GM03348 (cell line): ENCODE measurements at places on chromosomes 2 and 18.

- DNase-seq = peak; percentile 8
These were observed 648.0 kb downstream of the SLC4A3 start for GRCh38 chr2:220275454-220275853.

DNA sequence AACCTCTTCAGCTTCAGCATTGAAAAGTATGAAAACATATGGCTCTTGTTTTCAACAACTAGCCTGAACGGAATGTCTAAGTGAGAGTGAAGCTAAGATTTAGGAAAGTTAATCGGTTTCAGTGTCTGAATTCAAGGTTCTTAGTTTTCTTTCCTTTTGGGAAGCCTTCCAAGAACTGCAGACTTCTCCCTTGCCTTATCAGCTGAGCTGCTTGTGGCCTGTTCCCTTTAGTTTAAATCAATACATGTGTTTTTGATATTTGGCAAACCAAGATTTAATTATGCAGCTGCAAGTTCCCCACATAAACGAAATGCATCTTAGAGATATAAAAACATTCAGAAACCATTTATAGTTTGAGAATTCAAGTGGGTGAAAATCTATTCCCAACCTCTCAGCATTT, 274.3 kb upstream of the NRP2 start:
- DNase-seq = peak; percentile 54

GRCh38 chr2:64318476-64318748, 135.6 kb upstream of the LGALSL start:
- DNase-seq = no peak

- DNase-seq = no peak
These were observed 151.1 kb downstream of the GLI2 start for GRCh38 chr2:120886534-120887319.

GRCh38 chr2:173239644-173240043, 115.0 kb upstream of the CDCA7 start:
- DNase-seq = no peak

DNA sequence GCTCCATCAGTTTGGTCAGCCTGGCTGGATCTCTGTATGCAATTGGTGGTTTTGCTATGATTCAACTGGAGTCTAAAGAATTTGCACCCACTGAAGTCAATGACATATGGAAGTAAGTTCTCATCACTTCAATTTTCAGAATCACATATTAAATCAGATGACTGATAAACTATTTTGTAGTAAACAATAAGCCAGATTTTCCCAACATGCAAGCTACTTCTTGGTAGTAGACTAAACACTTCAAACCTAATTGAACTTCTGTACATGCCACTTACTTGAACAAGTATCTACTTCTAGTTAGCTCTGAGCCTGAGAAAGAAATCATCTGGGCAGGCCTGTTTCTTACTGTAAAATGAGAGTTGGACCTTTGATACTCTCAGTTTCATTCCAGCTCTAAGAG, 11.4 kb downstream of the KLHL41 start:
- DNase-seq = no peak

- DNase-seq = peak; percentile 61
These were observed 99.4 kb upstream of the RND3 start for GRCh38 chr2:150586858-150587257.

DNA sequence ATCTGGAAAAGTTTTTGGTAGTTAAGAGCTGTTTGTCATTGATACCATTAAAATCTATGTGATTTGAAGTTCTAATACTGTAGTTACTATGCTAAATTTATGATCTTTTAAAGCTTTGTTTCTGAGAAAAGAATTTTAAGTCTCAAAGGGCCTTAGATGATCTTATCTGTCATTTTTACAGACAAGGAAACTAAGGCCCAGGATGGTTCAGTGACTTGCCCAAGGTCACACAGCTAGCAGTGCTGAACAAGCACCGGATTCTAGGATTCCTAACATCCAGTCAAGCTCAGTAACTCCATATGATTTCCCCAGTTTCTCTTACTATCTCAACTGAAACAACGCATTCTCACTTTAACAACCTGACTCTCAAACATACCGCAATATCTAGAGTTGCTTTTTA, 37.7 kb downstream of the PELI1 start:
- no peak for DNase-seq

- no peak for DNase-seq
These were observed 6.7 kb downstream of the ERMN start for GRCh38 chr2:157318884-157319283.

GRCh38 chr2:96403481-96403880, 67.9 kb downstream of the NCAPH start:
- DNase-seq = no peak

GRCh38 chr2:187994464-187995331, 297.0 kb upstream of the GULP1 start:
- no peak for DNase-seq

GRCh38 chr2:23662941-23663920, 263.7 kb downstream of the ATAD2B start:
- DNase-seq = peak; percentile 64

DNA sequence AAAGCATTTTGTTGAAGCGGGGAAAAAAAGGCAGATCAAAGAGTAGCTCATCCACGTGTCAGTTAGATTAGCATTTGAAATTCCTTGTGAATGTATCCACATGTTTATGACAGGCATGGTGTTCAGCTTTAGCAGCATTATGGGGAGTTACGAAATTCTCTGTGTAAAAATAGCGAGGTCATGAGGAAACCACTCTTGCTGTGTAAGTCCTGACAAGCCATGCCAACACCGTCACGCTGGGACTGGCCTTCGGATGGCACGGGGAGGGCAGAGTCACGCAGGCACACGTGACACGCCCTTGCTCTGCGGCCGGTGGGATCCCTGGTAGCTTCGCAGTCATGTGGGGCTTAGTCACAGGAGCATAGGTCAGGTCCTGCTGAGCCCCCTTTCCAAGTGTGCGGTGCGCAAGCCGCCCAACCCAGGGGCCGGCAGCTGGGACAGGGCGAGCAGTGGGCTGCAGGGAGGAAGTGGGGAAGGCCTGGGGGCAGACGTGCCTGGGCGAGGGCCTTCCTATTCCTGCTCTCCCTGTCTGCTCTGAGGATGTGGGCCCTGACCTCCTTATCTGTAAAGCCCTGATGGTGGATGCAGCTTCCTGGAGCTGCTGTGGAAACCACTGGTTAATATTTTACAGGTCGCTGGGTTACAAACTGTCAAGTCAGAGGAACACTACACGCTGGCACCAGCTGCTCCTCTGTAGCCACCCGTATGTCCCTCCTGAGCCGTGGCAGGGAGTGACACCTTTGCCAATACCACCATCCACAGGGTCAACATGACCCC, 18.0 kb downstream of the MBP start:
- DNase-seq = peak; percentile 85

GRCh38 chr2:184041777-184042176, 556.6 kb upstream of the ZNF804A start:
- DNase-seq = no peak

- DNase-seq = no peak
These were observed 48.9 kb downstream of the FRZB start for GRCh38 chr2:182817558-182817957.

DNA sequence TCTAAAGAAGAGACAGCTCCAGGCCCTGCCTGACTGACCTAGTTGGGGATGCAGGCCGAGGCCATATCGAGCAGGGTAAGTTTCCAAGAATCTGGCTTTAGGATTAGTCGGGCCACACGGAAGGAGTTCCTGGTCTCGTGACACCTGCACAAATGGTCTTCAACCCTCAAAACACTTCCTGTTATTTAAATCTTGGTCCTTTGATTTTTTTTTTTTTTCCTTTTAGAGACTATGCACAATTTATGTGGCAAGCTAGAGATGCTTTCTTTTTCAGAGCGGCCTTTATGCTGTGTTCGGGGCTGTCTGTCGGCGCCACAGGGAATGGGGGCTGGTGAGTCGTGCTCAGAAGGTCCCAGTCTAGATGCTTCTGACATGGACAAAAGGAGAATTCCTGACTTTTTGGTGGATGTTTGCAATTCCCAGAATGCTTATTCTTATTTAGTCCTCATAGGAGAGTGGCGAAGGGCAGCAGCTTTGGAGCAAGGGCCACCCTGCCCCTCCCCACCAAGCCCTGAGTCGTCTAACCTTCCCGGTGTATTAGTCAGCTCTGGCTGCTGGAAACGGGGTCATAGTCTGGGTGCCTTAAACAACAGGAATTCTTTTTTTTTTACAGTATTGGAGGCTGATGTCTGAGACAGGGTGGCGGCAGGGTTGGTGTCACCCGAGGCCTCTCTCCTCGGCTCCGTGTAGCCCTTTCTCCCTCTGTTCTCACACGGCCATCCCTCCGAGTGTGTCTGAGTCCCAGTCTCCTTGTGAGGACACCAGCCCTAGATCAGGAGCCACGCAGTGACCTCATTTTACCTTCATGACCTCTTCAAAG, 27.4 kb downstream of the HPCAL1 start:
- DNase-seq = peak; percentile 67

GRCh38 chr2:74304332-74305148, 38.7 kb downstream of the SLC4A5 start:
- DNase-seq = no peak

GRCh38 chr18:12839057-12839525, 44.9 kb downstream of the PTPN2 start:
- no peak for DNase-seq

DNA sequence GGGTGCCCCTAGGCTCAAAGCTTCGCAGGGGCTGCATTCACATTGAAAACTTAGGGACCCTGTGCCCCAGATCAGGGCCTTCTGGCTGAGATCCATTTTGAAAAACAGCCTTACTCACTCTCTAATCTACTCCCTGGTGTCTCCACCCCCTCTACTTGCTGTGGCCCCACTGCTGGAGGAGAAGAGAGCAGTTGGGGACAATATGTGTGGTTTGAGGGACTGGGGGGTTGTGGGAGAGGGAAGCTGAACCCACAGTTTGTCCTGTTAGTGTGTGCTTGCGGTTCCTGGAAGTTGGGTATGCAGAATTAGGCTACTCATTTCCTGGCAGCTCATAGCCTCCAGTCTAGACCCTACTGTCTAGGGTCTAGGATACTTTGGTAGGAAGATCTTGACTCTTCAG, 211.4 kb downstream of the PRKCE start:
- no peak for DNase-seq

- DNase-seq = no peak
These were observed 64.8 kb downstream of the CDCA7 start for GRCh38 chr2:173419506-173419905.

GRCh38 chr2:8538931-8539621, 142.8 kb upstream of the ID2 start:
- DNase-seq = no peak

- no peak for DNase-seq
These were observed 288.6 kb downstream of the PTPRM start for GRCh38 chr18:7855671-7856070.

GRCh38 chr2:191607096-191607495, 70.8 kb upstream of the NABP1 start:
- DNase-seq = no peak

GRCh38 chr2:175309799-175310198, 128.3 kb upstream of the ATP5MC3 start:
- DNase-seq = peak; percentile 45

DNA sequence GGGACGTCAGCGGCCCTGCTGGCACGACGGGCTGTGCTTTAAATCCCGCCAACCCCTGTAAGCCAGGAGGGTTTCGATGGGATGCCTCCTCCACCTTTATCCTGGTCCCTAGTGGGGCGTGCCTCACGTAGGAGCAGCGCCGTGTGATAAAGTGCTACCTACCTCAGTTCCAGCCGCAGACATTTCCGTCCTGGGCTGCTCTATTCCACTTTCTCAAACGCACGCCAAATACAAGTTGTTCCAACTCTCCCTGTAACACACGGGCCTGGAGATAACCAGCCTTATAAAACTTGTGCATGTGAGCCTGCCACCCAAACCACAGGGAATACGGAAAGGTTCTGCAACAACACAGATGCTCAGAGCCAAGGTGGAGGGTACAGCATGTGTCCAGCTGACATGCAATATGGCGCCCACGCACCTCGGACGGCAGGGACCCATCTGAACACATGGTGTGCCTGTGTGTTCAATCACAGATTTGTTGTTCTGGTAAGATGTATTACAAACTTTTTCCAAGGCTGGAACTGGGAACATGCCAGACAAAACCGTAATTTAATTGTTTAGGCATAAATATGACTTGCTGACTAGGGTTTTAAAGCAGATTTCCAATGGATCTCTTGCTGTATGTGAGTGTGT, 47.7 kb downstream of the ZNF516 start:
- DNase-seq = peak; percentile 54

DNA sequence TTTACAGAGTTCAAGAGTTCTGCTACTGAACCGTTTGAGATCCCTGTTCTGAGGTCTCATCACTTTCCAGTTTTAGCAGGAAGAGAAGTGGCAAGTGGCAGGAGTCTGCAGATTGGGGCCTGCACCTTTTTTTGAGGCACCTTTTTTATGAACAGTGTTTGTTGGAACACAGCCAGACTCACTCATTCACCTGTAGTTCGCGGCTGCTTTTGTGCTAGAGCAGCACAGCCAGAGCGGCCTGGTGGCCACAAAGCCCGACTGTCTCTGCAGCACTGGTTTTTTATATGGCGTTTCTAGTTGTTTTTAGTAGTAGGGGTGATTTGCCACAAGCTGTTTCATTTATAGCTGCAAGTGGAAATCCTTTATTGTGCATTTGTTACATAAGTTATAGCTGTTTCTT, 8.6 kb downstream of the ACP1 start:
- no peak for DNase-seq

- DNase-seq = no peak
These were observed 44.5 kb upstream of the MYCN start for GRCh38 chr2:15895615-15896469.

DNA sequence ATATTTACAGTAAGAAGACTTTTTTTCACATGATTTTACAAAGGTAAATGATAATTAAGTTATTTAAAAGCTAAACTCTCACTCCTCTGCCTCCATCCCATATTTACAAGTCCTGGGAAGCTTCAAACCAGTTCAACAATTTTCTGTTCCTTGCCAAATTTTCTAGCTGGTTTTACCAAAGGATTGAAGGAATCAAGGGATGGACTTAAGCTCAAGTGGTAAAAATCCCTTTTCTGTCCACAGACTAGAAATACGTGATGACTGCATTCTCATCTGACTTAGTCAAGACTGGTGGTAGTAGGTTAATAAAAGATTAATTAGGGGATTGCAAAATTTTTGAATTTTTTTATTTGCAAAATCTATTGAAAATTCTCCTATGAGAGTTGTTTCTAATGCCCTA, 297.3 kb downstream of the MTX2 start:
- DNase-seq = no peak

DNA sequence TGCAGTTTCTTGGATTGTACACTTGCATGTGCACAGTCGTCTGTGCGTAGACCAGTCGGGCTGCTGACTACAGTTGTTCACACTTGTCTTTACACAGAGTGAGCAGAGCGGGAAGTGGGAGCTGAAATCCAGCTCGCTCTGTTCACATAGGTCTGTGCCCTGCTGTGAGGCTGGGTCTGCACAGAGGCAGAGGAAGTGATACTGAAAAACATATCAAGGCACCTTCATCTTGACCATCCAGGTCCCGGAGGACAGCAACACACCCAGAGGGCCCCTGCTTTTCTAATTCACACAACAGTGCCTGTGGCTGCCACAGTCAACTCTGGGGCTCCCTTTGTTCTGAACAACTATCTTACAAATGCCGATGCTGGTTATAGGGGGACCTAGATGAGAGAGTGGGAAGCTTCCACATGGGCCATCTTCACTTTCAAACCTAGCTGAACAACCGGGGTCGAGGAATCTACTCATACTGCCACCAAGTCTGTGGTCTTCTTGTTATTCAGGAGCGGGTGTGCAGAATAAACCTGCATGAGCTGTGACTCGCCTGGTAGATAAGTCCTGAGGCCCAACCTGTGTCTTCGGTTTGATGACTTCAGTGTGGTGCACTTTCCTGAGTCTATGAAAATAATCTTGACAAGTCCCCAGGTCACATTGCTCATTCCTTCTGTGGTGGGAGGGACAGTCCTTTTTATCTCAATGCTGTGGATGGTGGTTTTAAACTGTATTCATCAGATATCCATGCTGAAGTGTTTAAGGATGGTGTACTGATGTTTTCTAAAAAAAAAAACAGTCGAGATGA, 3.5 kb upstream of the ADNP2 start:
- no peak for DNase-seq
